ENCODE measurements at places on chromosomes 1 and 21. TPM values are rescaled to one million over a fixed set of nuclear protein-coding genes. Genes with fewer than 3 reads are reported as not detected.

- DNase-seq, result no peak
Measured at GRCh38 chr1:83673312-83673711, 325.6 kb downstream of the TTLL7 start.

DNA sequence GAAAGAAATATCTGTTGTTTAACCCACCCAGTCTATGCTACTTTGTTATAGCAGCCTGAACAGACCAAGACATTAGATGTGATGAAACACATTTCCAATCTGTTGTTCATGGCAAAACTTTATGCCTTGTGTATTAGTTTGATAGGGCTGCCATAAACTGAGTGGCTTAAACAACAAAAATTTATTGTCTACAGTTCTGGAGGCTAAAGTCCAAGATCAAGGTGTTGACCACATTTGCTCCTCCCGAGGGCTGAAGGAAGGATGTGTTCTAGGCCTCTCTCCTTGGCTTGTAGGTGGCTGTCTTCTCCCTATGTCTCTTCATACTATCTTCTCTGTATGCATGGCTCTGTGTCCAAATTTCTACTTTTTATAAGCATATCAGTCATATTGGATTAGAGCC is 94.1 kb upstream of the HIVEP3 start:
- no peak for DNase-seq

SLC26A9 gene
- 0.38 TPM for polyA plus RNA-seq

SH2D1B gene
- 0.49 TPM for polyA plus RNA-seq

RPS27 gene
- polyA plus RNA-seq, result 3,078 TPM

DMRTA2 gene
- polyA plus RNA-seq, result not detected

HSPG2 gene
- 147 TPM for polyA plus RNA-seq

- no peak for DNase-seq
Measured at GRCh38 chr1:22105611-22106207, 37.2 kb downstream of the WNT4 start.

- no peak for DNase-seq
Measured at GRCh38 chr1:211816586-211816985, 14.0 kb downstream of the LPGAT1 start.

GRCh38 chr1:36420836-36421317 is 23.2 kb upstream of the LSM10 start:
- DNase-seq, result peak; percentile 58

CCDC181 gene
- polyA plus RNA-seq, result 11.4 TPM

OR2L2 gene
- not detected for polyA plus RNA-seq

DNA sequence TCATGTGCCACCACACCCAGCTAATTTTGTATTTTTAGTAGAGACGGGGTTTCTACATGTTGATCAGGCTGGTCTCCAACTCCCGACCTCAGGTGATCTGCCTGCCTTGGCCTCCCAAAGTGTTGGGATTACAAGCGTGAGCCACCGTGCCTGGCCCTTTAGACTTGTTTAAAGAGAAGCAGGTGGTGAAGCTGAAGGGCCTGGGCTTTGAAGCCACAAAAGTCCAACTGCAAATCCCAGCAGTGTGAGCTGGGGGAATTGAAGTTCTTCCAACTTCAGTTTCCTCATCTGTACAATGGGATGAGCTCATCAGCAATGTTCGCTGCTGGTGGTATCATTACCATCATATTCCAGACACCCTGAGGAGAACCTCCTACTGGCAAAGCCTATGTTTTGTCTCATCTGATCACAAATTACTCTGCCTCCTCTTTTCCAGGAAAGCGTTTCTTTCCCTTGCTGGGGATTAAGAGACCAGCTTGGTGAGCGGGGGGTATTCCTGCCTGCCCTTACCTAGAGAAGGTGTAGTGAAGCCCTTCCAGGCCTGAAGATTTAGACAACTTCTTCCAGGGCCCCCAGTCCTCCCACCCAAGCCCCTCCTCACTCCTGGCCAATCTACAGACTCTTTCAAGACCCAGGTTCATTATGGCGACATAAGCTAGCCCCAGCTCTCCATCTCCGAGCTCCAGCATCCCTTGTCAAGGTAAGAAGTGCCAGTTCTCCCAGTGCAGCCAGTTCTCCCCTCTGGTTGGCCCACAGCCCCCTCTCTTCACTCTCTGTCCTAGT is 2.4 kb upstream of the SHISA4 start:
- DNase-seq, result no peak

DNA sequence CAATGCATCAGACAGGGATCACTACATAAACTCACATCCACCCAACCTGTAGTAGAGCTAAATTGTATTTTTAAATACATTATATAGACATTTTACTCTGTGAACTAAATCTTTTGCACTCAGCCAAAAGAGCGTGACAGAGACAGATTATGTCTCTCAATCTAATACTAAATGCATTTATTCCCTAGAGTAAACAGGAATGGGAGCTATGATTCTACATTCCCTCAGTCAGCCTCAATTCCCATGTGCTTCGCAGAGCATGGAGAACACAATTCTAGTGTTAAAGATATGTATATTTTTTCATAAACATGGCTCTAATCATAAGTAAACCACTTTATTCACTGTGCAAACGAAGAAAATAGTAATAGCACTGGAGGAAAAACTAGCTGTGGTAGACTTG is 16.5 kb downstream of the PIGK start:
- DNase-seq, result no peak

GRCh38 chr1:207964195-207964966 is 53.5 kb upstream of the CD34 start:
- DNase-seq, result no peak

GRCh38 chr1:156748670-156749418 is 2.6 kb downstream of the HDGF start:
- DNase-seq, result no peak

DNA sequence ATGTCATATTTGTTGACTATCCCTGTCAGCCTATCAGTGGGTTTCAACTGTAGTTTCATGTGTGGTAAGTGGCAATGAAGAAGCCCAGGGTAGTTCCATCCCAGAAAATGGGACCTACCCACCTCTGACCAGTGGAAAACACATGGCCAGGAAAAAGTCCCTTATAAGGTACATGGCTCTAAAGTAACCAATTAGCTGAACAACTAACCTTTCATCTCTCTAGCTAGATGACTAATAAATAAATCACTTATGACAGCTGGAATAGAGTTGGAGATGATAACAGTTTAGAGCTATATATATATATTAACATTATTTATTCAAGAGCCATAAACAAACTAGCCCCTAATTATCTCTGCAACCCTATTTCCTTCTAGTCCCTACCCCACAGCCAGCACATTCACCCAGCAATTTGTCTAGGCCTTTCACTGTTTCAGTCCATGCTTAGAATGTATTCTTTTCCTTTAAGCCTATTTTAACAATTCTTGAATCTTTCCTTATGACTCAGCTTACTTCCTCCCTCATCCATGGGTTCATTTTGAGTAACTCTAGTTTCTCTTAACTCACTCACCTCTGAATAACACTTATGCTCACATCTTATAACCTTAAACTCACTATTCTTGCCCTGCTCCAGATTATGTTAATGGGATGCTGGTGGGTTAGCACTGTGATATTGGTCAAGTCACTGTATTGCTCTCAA is 83.7 kb downstream of the TNFSF18 start:
- DNase-seq, result no peak

DNA sequence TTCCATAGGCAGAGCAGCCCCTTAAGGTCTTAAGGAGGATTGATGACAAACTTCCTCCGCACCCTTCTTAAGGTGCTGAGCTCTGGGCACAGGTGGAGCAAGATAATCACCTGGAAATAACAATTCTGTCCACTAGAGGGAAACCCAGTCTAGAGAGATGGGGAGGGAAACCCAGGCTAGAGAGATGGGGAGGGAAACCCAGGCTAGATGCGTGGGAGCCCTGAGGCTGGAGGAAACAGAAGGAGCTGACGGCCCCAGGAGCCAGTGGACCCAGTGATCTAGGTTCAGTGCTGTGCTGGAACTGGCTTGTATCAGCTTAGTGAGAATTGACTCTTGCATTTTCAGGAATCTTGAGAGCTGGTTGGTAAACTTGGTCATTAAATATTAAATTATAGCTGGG is 17.8 kb upstream of the MYCL start:
- no peak for DNase-seq

PDC gene
- 0.22 TPM for polyA plus RNA-seq

GRCh38 chr1:228835911-228836310 is 100.6 kb downstream of the RHOU start:
- DNase-seq, result no peak

RBP7 gene
- polyA plus RNA-seq, result 35.6 TPM

DNA sequence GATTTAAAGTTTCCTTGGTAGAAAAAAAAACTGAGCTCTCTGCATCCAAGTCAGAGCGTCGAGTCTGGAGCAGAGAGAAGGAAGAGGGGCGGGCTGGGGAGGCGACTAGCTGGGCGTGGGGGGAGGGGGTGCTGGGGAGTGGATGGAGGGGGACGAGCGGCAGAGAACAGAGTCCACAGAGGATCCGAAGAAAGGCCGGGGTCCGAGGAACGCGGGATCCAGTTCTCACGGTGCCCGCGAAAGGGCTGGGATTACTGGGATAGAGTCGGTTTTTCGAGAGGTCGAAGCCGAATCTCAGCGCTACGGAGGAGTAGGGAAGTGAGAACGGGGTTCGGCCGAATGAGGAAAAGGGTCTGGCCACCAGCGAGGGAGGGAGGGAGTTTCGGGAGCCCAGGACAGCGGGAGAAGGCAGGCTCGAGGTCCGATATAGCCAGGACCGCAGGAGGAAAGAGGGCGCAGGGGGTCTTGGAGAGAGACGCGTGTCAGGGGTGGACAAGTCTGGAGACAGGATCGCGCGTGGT is 665 bp downstream of the DAB1 start:
- no peak for DNase-seq
